ENCODE measurements at places on chromosomes 2 and 18.

DNA sequence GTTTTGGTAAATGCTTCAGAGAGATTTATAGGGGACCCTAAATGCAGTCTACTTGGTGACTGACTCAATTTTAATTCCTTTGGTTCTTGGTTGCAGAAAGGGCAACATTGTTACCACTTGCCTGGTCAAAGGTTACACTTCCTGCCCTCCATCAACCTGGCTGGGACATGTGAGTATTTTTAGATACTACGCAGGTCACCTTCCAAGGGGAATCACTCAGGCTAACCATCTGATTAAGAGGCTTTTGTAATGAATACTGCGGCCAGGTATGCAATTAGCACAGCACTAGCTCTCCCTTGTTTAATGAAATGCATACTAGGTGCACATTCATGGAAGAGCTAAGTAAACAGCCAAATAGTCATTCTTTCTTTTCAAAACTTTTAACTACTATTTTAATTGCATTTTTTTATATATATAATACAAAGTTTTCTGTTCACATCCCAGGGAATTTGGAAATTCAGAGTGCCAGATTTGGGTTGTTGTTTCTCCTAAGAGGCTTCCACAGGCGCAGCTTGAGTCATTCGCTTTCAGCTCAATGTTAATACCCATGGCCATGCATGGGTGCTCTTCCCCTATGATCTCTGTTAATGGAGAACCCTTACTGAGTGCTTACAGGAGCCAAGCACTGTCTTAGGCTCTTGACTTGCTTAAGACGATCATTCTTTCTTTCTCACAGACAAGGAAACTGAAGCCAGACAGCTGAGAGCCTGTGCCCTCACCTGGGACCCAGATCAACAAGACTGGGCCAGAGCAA lies 152.2 kb downstream of the MTX2 start:
- no peak for DNase-seq

GRCh38 chr2:9488583-9489547 lies 14.5 kb downstream of the IAH1 start:
- peak; percentile 41 for DNase-seq

DNA sequence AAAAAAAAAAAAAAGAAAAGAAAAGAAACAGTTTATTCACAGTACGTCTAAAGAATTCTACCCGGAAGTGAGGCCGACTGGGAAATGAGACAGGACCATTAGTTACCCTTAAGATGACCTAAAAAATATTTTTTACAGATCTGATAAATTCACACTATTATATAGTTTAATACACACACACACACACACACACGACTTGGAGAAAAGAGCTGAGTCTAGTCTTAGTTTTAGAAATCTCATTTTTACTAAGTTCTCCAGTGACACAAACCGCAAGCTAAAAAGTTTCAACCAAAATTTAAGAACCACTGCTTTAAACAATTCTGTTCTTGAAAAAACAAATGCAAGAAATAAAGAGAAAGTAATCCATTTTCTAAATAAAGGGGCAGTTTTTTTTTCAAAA lies 27.1 kb downstream of the ST3GAL5 start:
- DNase-seq: no peak

GRCh38 chr2:219225350-219225749 lies 4.1 kb downstream of the ATG9A start:
- no peak for DNase-seq

DNA sequence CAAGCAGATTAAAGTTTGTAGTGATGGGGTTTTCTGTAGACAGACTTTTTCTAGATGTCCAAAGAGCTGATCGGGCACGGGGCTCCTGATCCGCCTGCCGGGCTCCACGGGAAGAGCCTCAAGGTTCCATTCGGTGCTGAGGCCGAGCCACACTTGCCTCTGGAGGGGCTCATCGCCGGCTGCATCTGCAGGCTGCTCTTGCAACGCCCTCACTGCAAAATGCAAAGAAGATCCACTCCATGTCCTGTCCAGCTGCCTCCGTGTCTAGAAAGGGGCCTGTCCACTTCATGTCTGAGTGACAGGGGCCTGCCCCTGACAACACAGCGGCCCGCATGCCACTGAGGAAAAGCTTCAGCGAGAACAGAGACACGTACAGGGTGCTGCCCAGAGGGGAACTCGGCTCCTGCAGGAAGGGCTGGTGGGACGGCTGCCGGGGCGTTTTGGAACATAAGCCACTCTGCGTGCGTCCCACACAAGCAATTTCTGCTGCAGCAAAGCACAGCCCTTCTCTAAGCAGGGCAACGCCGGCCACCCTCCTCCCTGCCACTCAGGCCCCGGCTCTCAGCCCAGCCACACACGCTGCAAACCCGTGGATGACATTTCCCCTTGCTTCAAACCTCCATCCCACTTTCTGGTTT lies 53.6 kb upstream of the CTDP1 start:
- no peak for DNase-seq

DNA sequence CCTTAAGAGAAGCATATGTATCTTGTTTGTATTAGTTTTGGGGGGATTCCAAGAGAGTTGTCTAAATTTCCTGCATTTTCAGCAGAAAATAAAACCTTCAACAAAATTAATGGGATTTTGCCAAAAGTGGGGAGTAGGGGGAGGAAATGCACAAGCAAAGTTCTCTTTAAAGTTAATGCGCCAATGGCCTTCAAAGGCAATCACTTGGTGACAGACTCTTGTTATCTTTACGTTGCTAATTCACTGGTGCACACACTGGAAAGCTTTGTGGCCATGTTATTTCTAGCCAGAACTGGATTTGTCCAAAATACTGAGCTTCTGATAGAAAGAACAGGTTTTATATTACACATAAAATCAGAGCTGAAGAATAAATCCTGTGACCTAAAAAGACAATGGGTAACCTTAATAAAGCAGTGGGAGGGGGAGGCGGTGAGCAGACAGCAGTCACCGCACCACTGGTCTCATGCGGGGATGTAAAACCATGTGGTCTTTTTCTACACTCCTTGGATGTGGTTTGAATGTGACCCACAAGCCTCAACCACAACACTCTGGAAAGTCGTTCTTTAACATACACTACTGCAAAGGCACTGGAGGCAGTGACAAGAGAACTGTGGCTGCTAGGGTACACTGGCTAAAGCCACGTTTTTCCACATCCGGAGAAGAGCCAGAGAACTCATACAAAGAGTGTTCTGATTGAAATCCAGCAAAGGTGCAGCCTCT lies 176.9 kb upstream of the SMAD7 start:
- no peak for DNase-seq

GRCh38 chr2:85194780-85195480 lies 61.7 kb downstream of the TCF7L1 start:
- DNase-seq: no peak

DNA sequence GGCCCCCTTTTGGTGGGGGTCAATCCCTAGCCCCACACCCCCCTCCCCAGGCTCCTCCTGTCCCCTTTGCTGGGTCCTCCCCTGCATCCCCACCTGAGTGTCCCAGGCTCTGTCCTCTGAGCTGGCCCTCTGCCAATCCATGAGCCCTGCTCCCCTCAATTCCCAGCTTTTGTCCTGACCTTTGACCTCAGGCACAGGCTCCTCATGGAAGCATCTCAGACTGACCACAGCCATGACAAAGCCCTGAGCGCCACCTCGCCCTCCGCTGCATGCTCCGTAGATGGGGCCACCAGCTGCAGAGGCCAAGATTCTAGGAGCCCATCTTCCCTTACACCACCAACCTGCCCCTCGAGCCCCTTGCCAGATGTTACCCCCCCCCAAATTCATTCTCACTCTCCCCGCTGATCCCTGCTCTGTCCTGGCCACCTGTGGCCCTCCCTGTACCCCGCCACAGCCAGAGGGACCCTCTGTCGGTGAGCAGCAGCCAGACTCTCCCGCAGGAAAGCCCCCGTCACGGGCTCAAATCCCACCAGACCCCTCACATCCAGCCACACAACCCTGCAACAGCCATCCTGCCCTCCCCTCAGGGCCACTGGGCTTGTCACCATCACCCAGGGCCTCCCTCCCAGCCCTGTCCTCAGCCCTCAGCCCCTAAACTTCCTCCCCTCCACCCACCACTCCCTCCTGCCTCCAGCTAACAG lies 206.0 kb downstream of the MGAT5 start:
- no peak for DNase-seq

- DNase-seq: no peak
Measured at GRCh38 chr2:43537137-43537536, 58.7 kb downstream of the THADA start.

DNA sequence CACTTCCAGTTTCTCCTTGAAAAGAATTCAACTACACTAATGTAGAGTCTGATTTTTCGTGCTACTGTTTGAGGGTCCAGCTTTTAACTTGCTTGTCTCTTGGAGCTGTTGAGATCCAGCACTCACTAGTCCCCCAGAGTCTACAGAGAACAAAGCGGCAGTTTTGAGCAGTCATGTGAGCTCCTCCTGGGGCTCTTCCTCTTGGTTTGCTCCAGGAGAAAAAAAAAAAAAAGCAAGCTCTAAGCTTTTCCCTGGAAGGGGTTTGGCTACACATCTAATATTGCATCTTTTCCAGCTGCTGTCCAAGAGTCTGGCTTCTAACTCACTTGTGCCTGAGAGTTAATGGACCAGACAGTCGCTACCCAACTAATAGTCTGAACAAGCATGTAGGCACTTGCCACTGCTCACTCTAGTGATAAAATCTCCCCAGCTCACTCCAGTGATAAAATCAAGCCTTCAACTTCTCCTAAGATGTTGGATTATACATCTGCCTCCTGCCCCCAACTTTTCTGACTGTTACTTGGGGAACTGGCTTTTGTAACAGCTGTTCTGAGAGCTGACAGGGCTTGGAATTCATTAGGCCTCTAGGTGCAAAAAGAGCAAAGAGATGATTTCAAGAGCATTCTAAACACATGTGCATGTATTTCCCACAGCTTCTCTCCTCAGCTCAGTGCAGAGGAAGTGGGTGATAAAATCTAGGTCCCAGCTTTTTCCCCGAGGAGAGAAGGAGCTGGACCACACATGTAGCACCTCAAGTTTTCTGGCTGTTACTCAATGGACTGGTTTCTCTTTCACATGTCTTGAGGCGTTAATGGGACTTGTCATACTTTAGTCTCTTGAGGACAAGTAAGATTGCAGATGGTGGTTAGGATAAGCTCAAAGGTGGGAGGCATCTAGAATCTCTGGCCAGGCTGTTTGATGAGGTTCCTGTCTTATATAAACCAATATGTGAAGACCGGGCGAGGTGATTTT lies 750.5 kb downstream of the LRP1B start:
- no peak for DNase-seq

DNA sequence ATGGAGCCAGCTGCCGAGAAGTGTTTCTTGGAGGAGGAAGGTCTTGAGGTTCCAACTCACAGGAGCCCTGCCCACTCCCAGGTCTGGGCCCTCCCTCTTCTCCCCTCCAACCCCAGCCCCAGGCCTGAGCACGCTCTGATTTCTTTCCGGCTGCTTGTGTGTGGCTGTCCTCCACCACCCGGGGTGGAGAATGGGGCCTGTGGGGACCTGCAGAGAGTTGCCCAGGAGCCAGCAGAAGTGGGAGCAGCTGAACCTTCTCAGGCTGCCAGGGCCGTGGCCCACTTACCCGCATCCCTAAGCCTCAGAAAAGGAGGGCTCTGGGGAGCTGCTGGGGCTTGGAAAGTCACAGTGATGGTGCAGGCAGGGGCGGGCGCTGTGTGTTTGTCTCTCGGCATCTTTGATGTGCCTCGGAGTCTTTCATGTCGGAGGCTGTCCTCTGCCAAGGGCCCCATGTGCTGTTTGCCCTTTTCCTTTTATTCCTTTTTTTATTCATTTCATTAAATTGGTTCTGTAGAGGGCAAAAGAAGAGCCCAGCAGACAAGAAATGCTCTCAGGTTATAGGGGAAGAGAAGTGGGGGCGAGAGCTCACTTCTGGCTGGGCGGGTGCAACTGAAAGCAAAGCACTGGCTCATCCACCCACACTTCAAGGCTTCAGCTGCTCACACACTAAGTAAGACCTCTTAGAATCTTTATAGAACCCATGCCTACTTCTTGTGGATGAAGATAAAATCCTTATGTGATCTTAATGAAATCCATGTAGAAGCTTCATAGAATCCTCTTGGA lies 52.5 kb downstream of the SDC1 start:
- DNase-seq: no peak
